ENCODE measurements at places on chromosomes 4 and X. TPM values are rescaled to one million over a fixed set of nuclear protein-coding genes. Genes with fewer than 3 reads are reported as not detected.

DNA sequence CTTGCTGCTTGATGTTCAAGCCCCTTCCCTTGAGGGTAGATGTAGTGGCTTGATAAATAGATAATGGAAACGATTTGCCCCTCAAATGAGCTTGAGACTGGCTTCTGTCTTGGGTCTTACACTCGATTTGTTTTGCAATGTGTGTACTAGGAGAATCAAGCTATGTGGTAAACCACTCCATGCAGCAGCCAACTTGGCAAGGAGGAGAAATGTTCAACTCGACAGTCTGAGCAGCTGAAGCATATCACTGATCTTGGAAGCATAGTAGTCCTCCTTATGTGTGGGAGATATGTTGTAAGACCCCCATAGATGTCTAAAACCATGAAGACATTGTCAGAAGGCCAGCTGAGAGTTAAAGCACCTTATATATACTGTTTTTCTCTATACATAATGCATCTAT lies 125.3 kb downstream of the CCNG2 start:
- no peak for DNase-seq

DNA sequence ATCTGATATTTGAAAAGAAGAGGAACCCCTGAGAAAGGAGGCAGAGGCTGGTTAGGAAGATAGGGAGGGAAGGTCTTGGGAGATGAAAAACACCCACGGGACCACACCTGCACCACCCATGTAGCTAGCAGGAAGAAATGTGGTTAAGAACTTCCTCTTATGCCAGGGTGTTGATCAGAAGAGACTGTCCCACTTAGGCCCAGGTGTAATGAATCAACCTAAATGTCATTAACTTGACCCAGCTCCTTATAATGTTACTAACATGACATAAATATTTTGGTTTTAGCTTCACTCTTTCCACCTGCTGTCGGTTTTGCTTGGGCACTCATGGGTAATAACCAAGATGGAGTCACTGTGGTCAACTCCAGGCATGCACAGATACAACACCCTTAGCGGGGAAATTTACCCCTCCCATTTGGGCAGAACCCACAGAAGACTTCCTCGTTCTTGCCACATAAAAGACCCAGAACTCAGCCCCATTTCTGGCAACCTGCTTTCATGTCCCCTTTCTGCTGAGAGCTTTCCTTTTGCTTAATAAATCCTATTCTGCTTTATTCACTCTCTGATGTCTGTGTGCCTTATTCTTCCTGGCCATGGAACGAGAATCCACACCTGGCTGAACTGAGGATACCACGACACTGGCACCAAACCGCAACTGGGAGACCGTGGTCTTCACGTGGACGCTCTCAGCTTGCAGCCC lies 46.8 kb downstream of the ZNF141 start:
- DNase-seq = no peak

- DNase-seq = peak; percentile 63
These were observed 16.0 kb downstream of the MEPE start for GRCh38 chr4:87848622-87849351.

DNA sequence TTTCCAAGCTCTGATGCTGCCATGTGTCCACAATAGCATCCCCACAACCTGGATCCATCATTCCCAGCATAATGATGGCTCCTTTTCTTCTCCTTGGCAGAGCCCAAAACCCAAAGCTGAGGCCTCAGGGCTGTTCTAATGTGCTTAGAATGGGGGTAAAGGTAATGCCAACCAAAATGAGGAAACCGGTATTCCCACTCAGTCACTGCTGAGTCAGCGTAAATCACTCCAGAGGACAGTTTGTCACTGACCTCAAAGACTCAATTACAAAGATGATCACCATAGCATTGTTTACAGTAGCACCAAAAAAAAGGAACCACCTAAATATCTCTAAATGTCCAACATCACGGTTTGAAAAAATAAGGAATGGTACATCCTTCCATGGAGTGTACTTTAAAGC lies 41.2 kb downstream of the OTOP1 start:
- DNase-seq = no peak

GRCh38 chr4:1099270-1099669 lies 14.1 kb downstream of the RNF212 start:
- DNase-seq = no peak

DNA sequence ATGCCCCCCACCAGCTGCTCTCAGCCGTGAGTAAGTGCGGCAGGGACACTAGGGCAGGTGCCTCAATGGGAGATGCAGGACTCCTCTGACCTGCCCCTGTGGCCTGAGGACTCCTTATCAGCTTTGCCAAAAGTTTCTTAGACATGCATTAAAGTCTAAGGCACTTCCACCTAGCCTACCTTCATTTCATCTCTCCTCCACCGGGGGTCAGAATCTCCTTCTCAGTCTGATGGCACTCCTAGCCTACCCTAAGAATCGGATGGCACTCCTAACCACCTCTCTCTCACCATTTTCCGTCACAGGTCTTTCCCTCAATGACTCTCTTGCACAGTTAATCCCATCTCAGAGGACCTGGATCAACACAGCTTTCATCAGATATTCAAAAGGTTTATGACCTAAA lies 85.9 kb downstream of the OTC start:
- no peak for DNase-seq

Gene SMR3B
- not detected for total RNA-seq

Gene HPGD
- not detected for total RNA-seq

Gene ZAR1
- not detected for total RNA-seq

Gene MGARP
- 0.72 TPM for total RNA-seq

Gene ADH1A
- total RNA-seq = not detected

Gene LANCL3
- total RNA-seq = 0.25 TPM

Data from H4 (cell line).